ENCODE measurements at places on chromosomes 16 and 17.

DNA sequence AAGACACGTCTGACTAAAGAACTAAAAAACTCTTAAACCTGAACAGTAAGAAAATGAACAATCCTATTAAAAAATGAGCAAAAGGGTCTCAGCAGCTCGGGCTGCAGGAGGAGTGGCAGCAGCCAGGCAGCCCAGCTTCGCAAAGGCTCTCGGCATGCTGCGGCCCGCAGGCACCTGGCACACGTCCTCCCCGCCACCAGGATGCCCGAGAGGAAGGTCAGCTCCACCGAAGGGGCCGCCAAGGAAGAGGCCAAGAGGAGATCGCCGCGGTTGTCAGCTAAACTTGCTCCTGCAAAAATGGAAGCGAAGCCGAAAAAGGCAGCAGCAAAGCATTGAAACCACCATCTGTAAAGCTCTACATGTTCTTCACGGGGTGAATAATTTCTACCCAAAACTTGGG lies 173.5 kb downstream of the BCAS3 start:
- no peak for DNase-seq

DNA sequence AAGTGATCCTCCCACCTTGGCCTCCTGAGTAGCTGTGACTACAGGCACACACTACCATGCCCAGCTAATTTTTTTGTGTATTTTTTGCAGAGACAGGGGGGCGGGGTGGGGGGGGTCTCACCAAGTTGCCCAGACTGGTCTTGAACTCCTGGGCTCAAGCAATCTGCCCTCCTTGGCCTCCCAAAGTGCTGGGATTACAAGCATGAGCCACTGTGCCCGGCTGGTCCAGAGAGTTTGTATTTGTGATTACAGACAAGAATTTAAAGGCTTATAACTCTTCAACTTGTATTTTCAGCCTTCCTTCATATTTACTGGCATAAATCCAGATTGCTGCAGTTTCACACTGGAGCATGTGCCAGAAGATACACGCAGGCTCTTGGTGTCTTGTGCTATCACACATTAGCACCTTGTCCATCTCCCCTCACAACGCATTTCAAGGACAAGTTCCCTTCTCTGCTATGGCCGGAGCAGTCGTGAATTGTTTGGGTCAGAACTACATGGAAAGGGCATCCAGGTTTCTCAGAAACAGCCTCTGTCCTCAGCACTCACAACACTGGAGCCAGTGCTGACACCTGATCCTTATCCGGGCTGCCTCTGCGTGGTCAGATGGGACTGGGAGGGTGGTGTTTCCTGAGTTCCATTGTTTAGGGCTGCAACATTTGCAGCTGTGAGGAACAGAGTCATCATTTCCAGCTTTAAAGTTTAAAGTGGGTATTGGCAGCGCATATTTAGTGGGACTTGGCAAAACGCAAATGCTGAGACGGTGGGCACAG lies 28.1 kb downstream of the WSCD1 start:
- DNase-seq: no peak

DNA sequence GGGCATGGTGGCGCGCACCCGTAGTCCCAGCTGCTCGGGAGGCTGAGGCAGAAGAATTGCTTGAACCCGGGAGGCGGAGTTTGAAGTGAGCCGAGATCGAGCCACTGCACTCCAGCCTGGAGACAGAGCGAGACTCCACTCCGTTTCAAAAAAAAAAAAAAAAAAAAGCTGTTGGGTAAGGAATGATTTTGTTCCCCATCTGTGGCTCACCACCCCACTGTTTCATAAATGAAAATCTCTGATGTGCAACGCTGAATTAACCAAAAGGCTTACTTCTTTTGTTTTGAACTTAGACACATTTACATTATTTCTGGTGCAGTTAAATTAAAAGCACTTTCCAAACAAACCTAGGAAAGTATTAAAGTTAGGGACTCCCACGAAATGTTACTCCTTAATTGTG lies 1.2 kb upstream of the METTL9 start:
- no peak for DNase-seq

DNA sequence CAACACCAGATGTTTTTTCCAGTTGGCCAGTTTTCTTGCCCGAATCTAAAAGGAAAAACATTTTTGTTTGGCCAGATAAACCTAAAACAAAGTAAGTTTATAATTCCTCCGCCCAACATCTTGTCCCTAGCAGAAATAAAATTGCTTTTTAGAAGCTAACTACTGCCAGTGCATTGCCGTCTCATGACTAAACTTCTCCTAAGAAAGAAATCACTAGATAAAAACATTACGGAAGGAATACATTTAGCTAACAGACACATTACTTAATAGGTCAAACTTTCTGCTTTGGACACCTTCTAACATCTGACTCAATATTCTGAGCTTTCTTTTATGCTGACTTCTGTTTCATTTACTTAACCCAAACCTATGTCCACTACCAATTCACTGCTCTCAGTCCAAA lies 36.2 kb downstream of the FBXL20 start:
- DNase-seq: no peak

DNA sequence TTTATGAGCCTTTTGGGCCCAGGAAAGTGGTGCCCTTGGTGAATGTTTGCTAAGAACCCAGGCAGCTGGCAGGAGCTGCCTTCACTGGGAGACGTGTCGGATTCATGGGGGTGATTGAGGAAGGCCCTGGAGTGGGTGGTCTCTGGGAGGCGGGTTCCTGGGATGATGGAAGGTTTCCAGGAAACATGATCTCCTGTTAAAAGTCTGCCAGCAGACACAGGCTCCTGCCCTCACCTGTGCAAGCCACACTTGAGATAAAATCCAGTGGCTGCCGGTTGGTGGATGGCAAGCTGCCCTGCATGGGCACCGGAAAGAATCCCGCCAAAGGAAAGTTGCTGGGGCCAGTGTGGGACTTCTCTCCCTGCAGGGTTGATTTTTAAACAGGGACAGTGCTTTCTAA lies 189.0 kb upstream of the CIBAR2 start:
- DNase-seq: no peak

DNA sequence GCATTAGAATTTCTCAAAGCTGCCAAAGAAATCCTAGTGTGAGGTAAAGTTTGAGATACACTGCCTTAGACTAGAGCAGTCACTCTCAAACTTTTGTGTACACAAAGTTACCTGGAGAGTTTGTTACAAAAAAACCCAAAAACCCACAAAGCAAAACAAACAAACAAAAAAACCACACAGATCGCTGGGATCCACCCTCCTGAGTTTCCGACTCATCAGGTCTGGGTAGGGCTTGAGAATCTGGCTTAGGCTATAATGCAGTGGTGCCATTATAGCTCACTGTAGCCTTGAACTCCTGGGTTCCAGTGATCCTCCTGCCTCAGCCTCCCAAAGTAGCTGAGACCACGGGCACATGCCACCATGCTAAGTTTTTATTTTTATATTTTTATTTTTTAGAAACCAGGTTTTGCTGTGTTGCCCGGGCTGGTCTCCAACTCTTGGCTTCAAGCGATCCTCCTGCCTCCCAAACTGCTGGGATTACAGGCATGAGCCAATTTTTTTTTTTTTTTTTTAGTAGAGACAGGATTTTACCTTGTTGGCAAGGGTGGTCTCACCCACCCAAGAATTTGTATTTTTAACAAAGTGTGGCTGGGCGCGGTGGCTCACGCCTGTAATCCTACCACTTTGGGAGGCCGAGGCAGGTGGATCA lies 22.3 kb upstream of the SMG1 start:
- DNase-seq: no peak

DNA sequence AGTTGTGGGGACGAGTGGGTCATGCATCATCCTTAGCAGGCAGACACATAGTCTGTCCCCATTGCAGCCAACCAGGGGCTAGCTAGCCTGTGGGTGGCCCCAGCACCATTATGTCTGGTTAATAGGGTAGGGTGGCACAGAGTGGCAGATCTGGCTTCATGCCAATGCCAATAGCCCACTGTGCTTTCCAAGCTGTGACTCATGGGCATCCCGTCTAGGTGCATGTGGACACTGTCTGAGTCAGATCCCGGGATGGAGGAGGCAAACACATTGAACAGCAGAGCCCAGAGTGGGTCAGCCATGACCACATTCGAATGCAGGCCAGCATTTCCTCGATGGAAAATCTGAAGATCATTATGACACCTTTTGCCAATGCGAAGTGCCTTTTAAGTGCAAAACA lies 2.5 kb downstream of the HS3ST2 start:
- no peak for DNase-seq

- peak; percentile 53 for DNase-seq
Observed at GRCh38 chr17:50026837-50027171, 29.1 kb upstream of the ITGA3 start.

DNA sequence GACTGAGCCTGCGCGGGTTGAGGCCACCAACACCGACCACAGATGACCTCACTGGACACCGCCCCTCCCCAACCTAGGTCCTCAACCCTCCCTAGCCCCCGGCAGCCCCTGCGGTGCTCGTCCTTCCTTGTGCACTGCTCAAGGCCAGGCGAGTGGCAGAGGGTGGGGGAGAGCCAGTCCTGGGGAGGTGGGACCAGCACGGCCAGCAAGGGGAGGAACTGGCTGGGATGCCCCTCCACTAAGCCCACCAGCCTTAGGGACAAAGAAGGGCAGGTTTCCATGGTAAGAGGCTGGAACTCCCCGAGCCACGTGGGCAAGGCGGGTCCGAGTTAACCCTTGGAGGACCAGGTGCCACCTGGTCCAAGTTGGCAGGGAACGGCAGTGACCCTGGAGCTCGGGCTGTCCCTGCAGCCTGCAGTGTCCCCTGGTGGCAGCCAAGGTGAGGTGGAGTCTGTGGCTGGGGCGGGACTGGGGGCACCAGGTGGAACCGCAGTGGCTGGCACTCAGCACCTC lies 9.2 kb downstream of the FSCN2 start:
- no peak for DNase-seq

- DNase-seq: no peak
Observed at GRCh38 chr16:51150888-51151320, at the start of gene SALL1. Gene SALL1, minus strand, starts transcription at chr16:51151270. Its CDS starts 29 bp downstream, at chr16:51151241.

DNA sequence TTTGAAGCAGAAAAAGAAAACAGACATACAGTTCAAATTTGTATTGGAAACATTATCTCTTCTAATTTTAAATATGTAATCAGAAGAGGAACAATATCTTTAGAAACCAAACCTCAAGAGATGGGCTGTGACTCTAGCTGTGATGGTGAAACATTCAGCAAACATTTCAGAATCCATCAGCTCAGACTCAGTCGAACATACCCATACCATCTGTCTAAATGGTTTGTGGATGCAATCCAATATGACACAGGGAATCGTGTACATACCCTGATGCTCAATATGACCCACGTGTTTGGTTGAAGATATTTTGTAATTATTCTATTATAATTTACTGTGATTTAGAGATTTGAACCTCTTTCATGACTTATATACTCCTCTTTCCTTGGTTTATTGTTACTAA lies 665.2 kb upstream of the CDH8 start:
- DNase-seq: no peak

DNA sequence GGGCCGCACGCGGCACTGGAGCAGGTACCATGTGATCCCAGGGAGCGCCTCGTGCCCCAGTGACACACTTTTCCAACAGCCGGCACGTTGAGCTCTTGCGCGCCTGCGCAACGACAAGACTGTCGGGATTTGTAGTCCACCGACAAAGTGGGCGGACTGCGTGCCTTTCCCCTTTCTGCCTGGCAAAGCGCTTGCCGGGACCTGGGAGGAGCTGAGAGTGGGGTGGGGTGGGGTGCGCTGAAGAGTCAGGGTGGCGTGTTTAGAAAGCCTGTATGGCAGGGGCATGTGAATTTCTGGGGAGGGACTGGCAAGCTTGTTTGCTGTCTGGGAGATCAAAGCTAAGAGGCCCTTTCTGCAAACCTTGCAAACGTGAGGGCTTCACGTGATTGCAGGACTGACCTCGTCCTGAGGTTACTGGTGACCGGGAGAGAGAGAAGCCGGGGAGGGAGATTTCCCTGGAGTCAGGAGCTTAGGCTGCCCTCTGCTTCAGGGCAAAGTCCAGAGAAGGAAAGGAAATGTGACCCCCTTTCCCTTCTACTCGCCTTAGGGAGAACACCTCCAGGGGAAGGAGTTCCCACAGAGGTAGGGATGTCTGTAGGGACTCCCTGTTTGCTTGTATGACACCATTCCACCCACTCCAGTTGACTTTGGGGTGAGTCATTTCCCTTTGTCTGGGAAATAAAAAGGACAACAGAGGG lies 429 bp upstream of the NR1D1 start:
- DNase-seq: peak; percentile 97

DNA sequence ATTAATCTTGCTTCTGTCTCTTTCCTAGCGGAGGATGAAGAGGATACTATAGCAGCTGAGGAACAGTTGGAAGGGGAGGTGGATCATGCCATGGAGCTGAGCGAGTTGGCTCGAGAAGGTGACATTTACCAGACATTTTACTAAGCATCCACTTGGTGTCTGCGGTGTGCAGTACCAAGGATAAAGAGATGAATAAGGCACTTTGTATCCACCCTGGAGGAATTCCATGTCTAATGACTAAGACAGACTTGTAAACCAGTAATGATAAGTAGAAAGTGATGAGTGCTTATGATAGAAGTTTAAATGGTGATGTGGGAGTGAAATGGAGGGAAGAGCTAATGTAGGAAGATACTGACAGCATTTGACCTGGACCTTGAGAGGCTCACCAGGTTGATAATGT lies 12.0 kb downstream of the SRCAP start:
- DNase-seq: no peak

- DNase-seq: no peak
Observed at GRCh38 chr17:39487946-39488345, 26.7 kb downstream of the CDK12 start.

DNA sequence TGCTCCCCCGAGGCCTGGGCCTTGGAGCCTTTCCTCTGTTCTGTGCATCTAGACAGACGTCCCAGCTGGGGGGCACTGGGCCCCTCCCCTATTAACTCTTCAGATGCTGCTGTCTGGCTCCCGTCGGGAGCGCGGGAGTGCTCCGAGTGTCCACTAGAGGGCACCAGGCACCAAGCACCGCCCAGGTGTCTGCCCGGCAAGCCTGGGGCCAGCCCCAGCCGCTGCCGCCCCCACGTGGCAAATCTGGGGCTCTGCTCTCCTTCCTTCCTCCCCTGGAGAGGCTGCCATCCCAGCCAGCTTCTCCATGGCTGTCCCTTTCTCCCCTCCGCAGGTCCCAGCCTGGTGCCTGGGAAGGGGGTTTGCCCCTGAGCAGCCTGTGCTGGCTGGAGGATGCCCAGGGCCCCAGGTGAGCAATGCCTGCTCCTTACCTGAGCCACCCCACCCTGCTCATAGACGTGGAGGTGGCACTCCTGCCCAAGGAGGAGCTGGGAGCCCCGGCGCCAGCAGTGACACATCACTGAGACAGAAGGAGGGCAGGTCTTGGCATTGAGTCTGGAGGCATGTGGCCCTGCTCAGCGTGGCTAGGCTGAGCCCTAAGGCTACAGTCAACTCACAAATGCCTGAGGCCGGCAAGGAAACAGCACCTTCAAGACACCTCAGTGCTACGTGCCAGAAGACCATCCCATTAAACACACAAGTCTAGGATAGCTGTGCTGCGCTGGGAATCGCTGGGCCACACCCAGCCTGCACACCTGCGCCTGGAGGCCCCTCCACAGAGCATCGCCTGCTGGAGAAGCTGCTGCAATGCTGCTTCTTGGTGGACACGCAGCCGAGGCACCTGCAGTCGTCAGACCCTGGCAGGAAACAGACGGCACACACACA lies 19.7 kb downstream of the TMEM235 start:
- peak; percentile 55 for DNase-seq
